Dermis blood vessel endothelial cell (primary cell): ENCODE measurements at places on chromosomes 1 and 21.

DNA sequence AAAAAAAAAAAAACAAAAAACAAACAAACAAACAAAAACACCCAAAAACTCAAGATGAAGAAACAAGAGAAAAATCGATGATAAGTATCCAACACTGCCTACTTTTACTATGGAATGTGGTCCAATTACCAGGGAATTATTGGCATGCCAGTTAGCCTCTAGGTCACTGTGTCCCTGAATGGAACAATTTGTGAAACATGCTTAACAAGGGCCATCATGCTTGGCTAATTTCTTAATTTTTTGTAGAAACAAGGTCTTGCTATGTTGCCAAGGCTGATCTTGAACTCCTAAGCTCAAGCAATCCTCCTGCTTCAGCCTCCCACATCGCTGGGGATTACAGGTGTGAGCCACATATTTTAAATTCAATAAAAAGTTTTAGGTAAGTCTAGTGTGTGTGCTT is 23.9 kb downstream of the PLPP3 start:
- no peak for DNase-seq

DNA sequence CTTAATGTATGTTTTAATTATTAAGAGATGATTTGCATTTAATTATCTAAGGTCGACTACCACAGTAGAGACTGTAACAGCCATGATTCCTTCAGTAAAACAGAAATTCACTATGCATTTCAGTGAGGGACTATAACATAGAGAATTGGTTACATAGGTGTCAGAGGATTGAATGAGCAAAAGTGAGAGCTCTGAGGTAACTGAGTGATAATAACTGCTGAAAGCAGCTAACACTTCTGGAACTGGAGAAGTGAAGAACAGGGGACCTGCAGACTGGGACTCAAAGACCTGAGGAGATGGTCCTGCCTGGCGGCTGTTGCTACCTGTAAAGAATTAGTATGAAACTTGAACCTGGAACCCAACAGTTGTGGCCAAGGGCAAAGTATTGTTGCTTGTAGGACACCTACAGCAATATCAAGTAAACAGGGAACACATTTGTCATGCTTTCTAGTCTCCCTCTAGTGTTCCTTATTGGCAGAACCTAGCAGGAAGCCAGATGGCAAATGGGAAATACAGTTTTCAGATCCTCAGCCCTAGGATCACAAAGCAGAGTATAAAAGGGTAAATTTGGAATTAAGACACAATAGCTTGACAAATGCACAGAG is 110.6 kb downstream of the HS2ST1 start:
- DNase-seq, result peak; percentile 64

GRCh38 chr1:180571832-180572636 is 13.3 kb downstream of the OVAAL start:
- no peak for DNase-seq

- DNase-seq, result no peak
Measured at GRCh38 chr1:155529929-155530328, 32.7 kb downstream of the ASH1L start.

DNA sequence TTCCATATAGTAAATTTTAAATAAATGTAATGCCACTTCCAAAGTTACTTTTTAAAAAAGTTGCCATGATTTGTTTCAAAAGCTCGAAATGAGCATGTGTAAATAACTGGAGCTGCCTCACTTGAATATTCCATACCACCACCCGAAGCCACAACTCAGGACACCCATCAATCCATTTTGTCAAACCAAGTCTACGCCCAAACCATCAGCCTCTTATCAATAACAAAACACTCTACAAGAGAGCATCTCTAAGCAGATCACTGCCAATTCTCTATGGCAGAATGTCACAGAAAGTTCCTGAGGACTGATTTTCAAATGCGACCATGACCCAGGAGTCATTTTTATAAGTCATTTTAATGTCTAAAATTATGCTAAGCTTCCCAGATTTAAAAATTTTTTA is 4.5 kb downstream of the HNRNPR start:
- DNase-seq, result no peak

DNA sequence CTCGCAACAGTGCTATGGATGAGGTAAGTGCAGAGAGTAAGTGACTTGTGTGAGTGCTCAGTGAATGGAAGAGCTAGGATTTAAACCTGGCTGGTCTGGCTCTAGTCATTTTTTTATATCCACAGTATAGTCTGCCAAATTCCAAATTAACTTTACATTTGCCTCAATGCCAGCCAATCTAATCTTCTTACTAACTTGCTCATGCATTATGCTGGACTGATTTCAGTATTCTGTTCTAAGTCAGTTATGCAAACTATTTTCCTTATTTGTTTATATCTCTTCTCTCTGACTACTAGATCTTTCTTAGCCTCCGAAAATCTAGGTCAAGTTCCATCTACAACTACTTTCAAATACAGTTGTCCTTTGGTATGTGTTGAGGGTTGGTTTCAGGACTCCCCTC is 133.3 kb downstream of the XPR1 start:
- no peak for DNase-seq

- DNase-seq, result peak; percentile 9
Measured at GRCh38 chr1:182227864-182228547, 163.6 kb downstream of the GLUL start.

DNA sequence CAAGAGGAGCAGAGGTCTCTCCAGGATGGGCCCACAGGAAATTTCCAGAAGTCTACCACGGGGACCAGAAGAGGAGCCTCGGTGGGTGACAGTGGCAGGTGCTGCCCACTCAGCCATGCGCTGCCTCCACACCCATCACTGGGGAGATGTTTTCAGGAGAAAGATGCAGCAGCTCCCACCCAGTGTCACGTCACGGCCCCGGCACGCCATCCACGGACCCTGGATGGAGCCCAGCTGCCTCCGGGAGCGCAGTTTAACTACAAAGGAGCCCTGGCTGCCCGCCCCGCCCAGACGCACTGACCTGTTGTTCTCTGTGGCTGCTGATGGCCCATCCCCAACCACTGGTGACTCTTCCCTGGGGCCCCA is 6.8 kb downstream of the TSPEAR start:
- DNase-seq, result no peak

GRCh38 chr1:111204201-111204982 is 3.9 kb upstream of the DENND2D start:
- no peak for DNase-seq

- DNase-seq, result no peak
Measured at GRCh38 chr1:159554696-159555095, 18.9 kb upstream of the OR10J5 start.

- DNase-seq, result no peak
Measured at GRCh38 chr1:210328032-210328745, 513 bp upstream of the HHAT start.

DNA sequence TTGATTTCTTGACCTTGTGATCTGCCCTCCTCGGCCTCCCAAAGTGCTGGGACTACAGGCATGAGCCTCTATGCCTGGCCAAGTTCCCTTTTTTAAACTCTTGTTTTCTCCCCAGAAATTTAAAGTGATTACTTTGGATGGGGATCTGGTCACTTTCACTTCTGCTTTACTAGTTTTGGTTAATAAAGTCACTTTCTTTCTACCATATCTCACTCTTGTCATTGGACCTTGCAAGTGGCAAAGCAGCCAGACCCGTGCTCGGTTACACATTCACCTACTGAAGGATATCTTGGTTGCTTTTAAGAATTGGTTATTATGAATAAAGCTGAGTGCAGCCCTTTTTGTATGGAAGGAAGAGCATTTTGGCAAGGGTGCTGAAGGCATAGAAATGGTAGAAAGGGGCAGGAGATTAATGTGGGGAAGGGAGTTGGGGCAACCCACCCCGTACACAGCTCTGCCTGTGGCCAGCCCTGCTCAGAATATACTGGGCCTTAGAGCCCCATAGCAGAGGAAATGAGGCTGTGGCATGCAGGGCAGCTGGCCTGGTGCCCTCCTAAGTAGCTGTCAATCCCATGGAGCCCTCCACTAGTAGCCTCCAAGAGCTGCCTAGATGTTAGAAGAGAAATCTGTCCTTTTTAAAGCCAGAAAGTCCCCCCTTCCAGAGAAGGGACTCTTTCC is 40.7 kb downstream of the CD2 start:
- DNase-seq, result no peak

DNA sequence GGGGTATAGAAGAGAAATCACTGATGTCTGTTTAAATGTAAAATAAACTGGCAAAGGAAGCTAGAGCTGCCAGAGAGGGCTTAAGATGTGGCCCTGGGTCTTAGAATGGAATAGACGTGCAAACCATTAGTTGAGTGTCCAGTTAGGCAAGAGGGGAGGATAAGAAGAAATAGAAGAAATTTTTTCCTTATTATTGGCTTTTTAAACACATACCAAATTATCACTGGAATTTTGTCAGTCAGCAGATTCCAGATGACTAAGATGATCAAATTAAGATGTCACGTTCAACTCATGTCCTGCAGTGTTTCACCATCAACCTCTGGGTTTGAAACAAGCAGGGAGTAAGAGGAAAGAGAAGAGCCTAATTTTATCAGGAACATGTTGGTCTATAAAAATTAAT is 71.6 kb upstream of the C1orf21 start:
- DNase-seq, result no peak
